CD4-positive, alpha-beta T cell (primary cell): ENCODE measurements at places on chromosomes 7 and 10. TPM values are rescaled to one million over a fixed set of nuclear protein-coding genes. Genes with fewer than 3 reads are reported as not detected.

The SGCE gene
- not detected for total RNA-seq

The ATP5MK gene
- total RNA-seq: 107 TPM

The CPN1 gene
- not detected for total RNA-seq

The ZNF736 gene
- 29.9 TPM for total RNA-seq

The CYP3A5 gene
- not detected for total RNA-seq
